ENCODE measurements at places on chromosomes 12 and 14.

GRCh38 chr12:63882844-63883243 lies 38.3 kb downstream of the SRGAP1 start:
- no peak for DNase-seq

- no peak for DNase-seq
These were observed 22.9 kb downstream of the PROX2 start for GRCh38 chr14:74852922-74853530.

DNA sequence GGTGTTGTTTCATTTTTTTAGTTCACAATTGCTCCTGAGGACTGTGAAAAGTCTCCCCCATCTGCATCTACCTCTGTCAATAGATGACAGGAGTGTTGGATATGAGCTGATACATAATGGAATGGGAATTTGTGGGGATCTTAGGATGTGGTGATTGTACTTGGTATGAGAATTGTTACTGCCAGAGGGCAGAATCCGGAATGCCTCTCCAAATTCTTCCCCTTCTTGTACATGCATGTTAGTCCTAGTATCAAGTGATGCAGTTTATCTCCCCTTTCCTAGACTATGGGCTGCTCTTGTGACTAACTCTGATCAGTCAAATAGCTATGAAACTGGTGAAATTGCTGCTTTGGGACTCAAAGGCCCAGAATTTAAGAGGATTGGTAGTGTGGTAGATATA lies 24.8 kb upstream of the NOVA1 start:
- DNase-seq = no peak

DNA sequence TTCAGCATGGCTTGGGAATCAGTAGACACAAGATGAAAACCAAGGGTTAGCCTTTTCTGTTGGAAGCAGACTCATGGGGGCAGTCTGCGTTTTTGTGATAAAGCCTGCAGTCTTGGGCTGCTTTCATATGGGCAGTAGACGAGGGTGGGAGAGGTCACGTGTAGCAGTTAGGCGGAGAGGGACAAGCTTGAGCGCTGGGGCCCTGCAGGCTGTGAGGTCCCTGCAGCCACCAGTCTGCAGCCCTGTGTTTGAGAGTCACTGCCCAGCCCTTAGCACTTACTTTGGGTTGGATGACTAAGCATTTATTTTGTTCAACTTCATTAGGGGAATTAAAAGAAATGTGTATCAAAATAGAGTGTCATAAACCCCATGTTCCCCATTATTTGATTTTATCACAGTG lies 37.2 kb downstream of the EP400 start:
- DNase-seq = no peak

- DNase-seq = no peak
These were observed 148.0 kb downstream of the SLC38A4 start for GRCh38 chr12:46677749-46678148.

- DNase-seq = no peak
These were observed 238.2 kb upstream of the NOVA1 start for GRCh38 chr14:26835979-26836570.

DNA sequence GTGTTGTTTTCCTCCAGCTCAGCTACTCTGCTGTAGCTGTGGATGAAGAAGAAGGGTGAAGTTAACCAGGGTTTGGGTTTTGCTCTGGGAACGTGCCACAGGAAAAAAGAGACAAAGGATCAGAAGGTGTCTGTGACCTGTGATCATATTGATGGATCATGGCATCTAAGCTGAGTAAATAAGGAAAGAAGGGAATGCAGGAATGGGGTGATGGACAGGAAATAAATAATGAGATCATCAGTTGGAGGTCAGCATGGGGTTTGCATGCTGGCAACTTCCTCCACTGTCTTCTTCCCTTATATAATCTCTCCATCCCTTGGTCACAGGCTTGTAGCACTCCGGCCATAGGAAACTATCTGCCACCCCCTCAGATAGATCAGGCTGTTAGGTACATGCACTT lies 430.3 kb upstream of the PDE3A start:
- no peak for DNase-seq

DNA sequence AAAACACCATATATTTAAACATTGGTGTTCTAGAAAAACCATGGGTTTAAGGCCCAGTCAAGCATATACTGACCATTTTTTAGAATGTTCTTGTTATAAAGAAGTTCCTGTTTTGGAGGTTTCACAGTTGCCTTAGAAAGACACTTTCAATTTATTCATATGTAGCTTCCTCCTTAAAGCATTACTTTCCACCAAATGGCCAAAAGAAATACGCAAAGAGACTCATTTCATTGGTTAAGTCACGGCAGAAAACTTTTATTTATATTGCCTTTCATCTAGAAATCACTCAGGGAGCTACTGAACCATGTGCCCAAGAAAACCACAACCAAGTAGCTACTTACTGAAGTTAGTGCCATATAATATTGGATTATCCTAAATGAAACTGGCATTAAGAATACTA lies 40.0 kb downstream of the MYBPC1 start:
- DNase-seq = no peak

DNA sequence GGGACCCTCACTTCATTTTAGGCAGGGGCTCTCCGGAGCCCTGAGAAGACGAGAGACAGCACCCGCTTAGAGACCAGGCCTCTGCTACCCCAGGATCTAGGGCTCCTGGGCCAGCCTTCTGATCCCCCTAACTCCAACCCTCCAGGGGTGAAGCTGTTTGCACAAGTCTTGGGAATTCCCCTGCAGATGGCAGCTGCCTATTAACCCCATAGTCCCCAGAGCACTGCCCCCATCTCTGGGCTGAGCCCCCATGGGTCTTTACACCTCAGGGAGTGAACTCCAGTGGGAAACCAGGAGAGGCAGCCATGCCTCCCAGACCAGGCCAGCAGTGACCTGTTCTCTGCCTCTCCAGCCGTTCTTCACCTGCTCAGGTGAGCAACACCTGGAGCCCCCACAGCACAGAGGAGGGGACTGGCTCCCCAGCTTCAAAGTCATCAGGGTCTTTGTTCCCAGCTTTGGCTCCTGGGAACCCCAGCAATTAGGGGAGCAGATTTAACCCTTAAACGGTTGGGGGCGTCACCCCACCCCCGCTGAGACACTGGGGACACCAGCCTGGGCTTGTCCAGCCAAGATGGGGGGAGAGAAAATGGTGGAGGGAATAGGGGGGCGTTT lies 2.3 kb downstream of the WNT10B start:
- no peak for DNase-seq
